A549 treated with Mapracorat at 1 μM for 4 hours (cell line): ENCODE measurements at places on chromosomes 16 and 17. TPM values are rescaled to one million over a fixed set of nuclear protein-coding genes. Genes with fewer than 3 reads are reported as not detected.

SRCIN1 gene
- total RNA-seq, result 1.3 to 2.9 TPM (median 2.4 TPM) in 5 replicates

PIK3R5 gene
- 0.05 to 0.14 TPM in 2 of 5 replicates, not detected in the others for total RNA-seq

EEF2KMT gene
- total RNA-seq, result 22.2 to 27.4 TPM (median 25.5 TPM) in 5 replicates

CDYL2 gene
- 0.46 to 0.92 TPM (median 0.53 TPM) in 5 replicates for total RNA-seq

CES5A gene
- not detected in 5 replicates for total RNA-seq

TNFRSF13B gene
- not detected in 5 replicates for total RNA-seq

CACNG5 gene
- total RNA-seq, result 0.13 TPM in 1 of 5 replicates, not detected in the others

NHLRC4 gene
- 0.06 to 0.26 TPM (median 0.19 TPM) in 5 replicates for total RNA-seq

GPR142 gene
- not detected in 5 replicates for total RNA-seq

PRRT2 gene
- total RNA-seq, result 0.16 to 0.39 TPM (median 0.24 TPM) in 5 replicates

ITGAD gene
- total RNA-seq, result 0.05 to 0.16 TPM (median 0.07 TPM) in 3 of 5 replicates, not detected in the others
